ENCODE measurements at places on chromosomes 11 and 22.
A peak's percentile ranks its signal among the peaks of the same experiment; 100 is the strongest.

- DNase-seq: no peak
These were observed 51.7 kb downstream of the ZBTB16 start for GRCh38 chr11:114110952-114111947.

GRCh38 chr11:2775626-2776350 lies 76.0 kb upstream of the KCNQ1OT1 start:
- DNase-seq: no peak

- no peak for DNase-seq
These were observed 750.7 kb downstream of the BRD1 start for GRCh38 chr22:49077036-49077393.

DNA sequence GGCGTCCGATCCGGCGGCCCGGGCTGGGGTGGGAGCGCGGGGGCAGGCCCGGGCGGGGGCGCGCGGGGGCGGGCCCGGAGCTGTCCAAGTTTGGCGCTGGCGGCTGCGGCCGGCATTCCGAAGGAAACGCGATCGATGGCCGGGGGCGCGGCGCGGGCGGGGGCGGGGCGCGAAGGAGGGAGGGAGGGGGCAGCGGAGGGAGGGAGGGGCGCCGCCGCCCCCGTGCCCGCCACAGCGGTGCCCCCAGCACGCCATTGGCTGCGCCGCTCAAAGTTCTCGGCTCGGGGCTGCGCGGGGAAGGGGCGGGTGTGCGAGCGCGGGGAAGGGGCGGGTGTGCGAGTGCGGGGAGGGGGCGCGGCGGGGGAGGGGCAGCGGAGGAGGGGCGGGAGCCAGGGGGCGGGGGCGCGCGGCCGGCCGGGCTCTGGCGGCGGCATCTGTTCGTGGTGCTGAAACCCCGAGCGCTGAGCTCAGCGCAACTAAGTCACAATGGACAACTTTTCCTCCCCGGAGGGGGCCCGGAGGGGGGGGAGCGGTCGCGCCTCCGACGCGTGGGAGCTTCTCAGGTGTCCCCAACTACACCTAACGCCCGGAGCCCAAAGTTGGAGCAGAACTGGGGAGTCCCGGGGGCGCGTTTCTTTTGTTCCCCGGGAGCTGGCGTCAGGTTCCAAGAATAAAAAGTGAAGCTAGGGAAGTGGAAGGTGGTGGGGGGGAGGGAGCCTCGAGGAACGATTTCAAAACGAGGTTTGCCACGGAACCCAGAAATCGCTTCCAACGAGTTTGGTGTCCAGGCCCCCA lies 2.2 kb downstream of the PHF21B start:
- peak; percentile 74 for DNase-seq

GRCh38 chr22:20455709-20456063 lies 18.1 kb upstream of the SCARF2 start:
- no peak for DNase-seq

- DNase-seq: peak; percentile 81
These were observed 23.2 kb upstream of the ZBTB16 start for GRCh38 chr11:114036147-114036811.

GRCh38 chr22:39530116-39530515 lies 2.4 kb downstream of the RPS19BP1 start:
- DNase-seq: no peak

DNA sequence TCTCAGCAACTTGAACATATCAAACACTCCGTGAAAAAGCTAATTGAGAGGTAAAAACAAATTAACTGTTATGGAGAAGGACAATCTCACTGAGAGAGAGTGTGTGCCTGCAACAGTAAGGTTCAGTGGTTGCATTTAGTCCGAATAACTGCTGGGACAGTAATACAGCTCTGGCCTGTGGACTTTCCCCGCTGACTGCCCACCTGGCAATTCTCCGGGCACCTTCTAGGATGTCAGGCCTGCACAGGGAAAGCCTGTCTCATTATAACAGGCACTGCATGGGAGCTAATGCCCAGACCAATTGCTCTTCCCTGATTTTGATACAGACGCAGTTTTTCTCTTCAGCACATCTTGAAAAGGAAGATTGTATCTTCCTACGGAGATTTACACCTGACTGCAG lies 251.0 kb downstream of the DCDC1 start:
- no peak for DNase-seq

DNA sequence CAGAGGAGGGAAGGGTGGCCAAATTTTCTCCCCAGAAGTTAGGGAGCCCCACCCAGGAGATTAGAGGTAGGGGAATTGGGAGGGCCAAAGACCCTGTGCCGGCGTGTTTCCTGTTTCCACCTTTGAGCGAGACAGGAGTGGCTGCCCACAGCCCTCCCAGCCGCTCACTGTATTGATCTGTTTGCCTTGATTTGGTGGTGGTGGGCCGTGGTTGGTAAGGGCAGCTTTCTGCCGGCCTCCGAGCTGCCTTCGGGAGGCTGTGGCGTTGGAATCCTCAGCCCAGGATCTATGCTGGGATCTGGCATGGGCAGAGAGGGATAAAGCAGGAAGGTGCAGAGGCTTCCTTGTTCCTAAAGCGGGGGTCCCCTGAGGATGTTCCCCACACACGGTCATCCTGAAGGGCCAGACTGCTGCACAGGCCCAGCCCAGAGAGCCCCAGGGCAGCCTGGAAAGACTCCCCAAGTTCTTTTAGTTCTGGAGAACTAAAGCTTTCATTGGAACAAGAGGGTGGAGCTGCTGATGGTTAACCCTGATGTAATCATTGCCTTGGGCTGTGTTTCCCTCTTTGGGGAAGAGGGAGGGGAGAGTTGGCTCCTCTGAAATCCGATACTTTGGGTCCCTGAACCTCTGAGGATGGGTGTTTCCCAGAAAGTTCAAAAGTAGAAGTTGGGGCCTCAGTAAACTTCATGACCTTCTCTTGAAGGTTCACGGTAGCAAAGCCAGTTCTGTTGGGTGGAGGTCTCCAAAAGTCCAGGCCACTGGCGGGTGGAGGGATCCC lies 7.2 kb downstream of the FAM83F start:
- no peak for DNase-seq

- no peak for DNase-seq
These were observed 1110.9 kb upstream of the CNTN5 start for GRCh38 chr11:97909614-97910399.

DNA sequence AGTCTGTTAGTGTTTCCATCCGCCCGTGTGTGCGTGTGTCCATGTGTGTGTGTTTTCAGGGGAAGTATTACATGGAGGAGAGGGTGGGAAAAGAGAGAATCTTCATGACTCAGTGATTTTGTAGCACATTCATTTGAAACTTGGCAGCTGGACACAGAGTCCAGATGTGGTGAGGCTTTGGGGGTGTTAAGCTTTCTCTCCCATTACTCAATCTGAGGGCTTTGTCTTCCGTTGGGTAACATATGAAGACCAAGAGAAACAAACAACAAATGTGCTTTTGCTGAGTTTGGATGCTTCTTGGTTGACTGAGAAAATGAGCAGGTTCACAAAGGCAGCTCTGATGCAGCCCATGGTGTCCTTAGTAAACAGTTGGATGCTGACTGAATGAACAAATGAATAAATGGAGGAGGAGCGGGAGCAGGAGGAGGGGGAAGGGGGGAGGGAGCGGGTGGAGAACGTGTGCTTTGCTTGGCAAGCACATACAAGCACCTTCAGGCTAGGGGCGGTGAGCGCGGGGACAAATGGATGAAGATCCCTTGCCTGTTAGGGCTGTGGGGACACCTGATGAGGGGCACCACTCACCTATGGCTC lies 104.3 kb downstream of the ST3GAL4 start:
- no peak for DNase-seq

Measured in HEK293T (cell line).